Neural crest cell (in vitro differentiated cells): ENCODE measurements at places on chromosomes 5 and 9. TPM values are rescaled to one million over a fixed set of nuclear protein-coding genes. Genes with fewer than 3 reads are reported as not detected.

The SPATA31A3 gene
- total RNA-seq, result 0.09 TPM in 1 of 2 replicates, not detected in the other

The MAMDC4 gene
- total RNA-seq, result 19.3 and 20.6 TPM in 2 replicates

The SLC6A18 gene
- total RNA-seq, result not detected in 2 replicates

The AGXT2 gene
- not detected in 2 replicates for total RNA-seq

The EIF4E1B gene
- total RNA-seq, result not detected in 2 replicates

The F2RL1 gene
- 0.20 and 0.30 TPM in 2 replicates for total RNA-seq

The SOHLH1 gene
- not detected in 2 replicates for total RNA-seq

The ASPN gene
- total RNA-seq, result not detected in 2 replicates

The LCN9 gene
- total RNA-seq, result 0.30 and 0.66 TPM in 2 replicates
